ENCODE measurements at places on chromosomes 2 and 18. TPM values are rescaled to one million over a fixed set of nuclear protein-coding genes. Genes with fewer than 3 reads are reported as not detected.

The REG3A gene
- total RNA-seq = not detected

The C2orf42 gene
- 14.5 TPM for total RNA-seq

The TPO gene
- total RNA-seq = not detected

The ZNF2 gene
- total RNA-seq = 7.8 TPM

The OTOS gene
- not detected for total RNA-seq

The ZNF512 gene
- 23.2 TPM for total RNA-seq

The PID1 gene
- 16.4 TPM for total RNA-seq

The MAT2A gene
- 124 TPM for total RNA-seq

The C18orf54 gene
- 6.0 TPM for total RNA-seq

The ANKRD44 gene
- total RNA-seq = 7.7 TPM

The ZNF385B gene
- total RNA-seq = not detected

The IL37 gene
- total RNA-seq = not detected

The IL36B gene
- total RNA-seq = not detected

The ICOS gene
- not detected for total RNA-seq

The NPPC gene
- total RNA-seq = not detected
